ENCODE measurements at places on chromosomes 11 and 22.

DNA sequence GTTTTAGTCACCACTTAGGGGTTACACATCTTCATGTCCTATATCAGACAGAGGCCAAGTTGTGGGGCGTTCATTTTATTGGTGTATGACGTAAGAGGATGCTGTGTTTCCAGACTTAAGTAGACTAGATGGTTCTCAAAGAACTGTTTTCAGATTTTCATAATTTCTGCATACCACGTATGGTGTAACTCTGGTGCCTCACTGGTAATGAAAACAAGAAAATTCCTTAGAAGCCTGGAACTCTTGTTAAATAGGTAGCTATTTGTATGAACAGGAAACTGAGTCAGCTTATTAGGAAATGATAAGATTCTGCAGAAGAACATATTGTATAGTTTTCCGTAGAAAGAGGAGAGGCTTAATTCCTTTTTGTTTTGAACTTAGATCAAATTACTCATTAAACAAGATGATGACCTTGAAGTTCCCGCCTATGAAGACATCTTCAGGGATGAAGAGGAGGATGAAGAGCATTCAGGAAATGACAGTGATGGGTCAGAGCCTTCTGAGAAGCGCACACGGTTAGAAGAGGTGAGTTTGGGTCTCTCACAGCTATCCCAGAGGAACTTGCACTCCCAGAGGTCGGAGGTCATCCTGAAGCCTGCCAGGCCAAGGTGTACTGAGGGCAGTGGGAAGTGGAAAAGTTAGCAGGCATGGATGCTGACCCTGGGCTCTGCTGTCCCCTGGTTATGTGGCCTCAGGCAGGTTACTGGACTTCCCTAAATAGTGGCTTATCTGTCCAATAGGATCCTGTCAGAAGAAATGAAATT is 3.9 kb downstream of the CDC45 start:
- no peak for DNase-seq

GRCh38 chr11:104410336-104410735 is 246.4 kb upstream of the PDGFD start:
- no peak for DNase-seq

DNA sequence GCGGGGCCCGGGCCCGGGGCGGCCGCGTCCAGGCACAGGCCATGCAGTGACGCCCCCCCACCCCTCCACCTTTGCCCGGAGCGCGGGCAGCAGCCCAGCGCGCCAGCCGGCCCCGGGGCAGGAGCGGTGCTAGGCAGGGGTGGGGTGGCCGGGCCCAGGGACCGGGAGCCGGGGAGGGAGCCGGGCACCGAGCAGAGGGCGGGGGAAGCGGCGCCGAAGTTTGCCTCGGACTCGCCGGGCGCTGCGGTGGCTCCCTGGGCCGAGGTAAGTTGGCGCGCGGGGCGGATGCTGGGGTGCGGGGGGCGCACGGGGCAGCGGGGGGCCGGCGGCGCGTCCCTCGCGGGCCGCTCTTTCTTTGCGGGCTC is 332 bp downstream of the TEAD1 start:
- peak; percentile 29 for DNase-seq

- DNase-seq = no peak
These were observed 198.5 kb upstream of the CTSC start for GRCh38 chr11:88535916-88536547.

DNA sequence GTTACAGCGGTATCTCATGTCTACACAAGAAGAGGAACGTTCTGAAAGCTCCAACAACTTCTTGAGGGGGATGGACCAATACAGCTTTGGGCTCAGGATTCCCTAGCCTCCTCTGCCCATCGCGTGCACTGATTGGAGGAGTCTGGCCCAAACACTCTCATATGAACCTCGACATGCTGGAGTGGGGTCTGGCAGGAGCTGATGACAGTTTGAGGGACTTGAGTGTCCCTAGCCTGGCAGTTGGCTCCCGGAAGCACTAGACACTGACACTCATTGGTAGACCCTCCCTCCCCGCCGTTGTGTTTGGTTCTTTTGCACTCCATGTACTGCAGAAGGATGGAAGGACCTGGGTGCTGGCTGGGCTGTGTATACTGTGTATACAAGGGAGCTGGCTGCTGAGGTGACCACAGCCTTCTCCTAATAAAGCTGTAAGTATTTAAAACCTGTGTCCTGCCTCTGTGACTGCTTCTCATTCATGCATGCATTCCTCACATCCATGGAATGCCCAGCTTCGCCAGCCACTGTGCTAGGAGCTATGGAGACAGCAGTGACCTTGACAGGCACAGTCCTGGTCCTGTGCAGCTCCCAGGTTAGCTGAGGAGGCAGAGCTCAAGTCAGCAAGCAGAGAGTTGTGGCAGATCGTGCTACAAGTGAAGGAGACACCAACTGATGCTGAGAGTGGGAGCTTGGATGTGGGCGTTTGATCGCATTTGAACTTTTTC is 27.9 kb downstream of the ADAMTS15 start:
- DNase-seq = no peak

All from CD4-positive, alpha-beta T cell (primary cell).